Smooth muscle cell of trachea (primary cell): ENCODE measurements at places on chromosomes 2 and 18. TPM values are rescaled to one million over a fixed set of nuclear protein-coding genes. Genes with fewer than 3 reads are reported as not detected.

Gene OSBPL6
- 2.2 and 2.3 TPM in 2 replicates for total RNA-seq

Gene FTCDNL1
- 3.3 and 4.5 TPM in 2 replicates for total RNA-seq

Gene E2F6
- 8.4 and 10.3 TPM in 2 replicates for total RNA-seq

Gene UPP2
- total RNA-seq: under 0.01 TPM in 1 of 2 replicates, not detected in the other

Gene FHOD3
- 18.8 and 22.3 TPM in 2 replicates for total RNA-seq

Gene IL36RN
- total RNA-seq: not detected in 2 replicates

Gene MAP3K19
- total RNA-seq: not detected in 2 replicates

Gene SOX11
- under 0.01 TPM in 1 of 2 replicates, not detected in the other for total RNA-seq

Gene CYP26B1
- under 0.01 and 0.50 TPM in 2 replicates for total RNA-seq

Gene CASP10
- total RNA-seq: 6.1 and 11.6 TPM in 2 replicates

Gene TTN
- total RNA-seq: 0.50 and 3.8 TPM in 2 replicates

Gene ACADL
- total RNA-seq: 0.29 and 0.66 TPM in 2 replicates

Gene NYAP2
- not detected in 2 replicates for total RNA-seq

Gene SERPINB5
- total RNA-seq: 0.29 TPM in 1 of 2 replicates, not detected in the other

Gene IL1R1
- total RNA-seq: 105 and 154 TPM in 2 replicates

Gene ONECUT2
- under 0.01 TPM in 2 replicates for total RNA-seq
